ENCODE measurements at places on chromosomes 1 and 21. TPM values are rescaled to one million over a fixed set of nuclear protein-coding genes. Genes with fewer than 3 reads are reported as not detected.

DNA sequence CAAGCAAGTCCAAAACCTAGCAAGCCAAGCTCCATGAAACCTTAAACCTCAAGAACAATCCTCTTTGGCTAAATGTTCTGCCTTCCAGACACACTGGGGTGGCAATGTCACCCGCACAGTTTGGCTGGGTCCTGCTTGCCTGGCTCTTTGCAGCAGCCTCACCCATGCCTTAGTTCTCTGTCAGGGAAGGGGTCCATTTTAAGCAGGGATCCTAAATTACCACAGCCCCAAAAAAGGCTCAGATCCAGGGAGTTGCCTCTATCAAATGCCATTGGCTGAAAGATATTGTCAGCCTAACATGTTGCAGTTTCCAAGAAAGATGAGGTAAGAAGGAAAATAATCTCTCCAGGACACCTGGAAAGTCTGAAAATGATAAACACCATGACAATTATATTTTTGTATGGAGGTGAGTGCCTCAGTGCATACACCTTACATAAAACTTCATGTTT lies 26.1 kb upstream of the LYPLAL1 start:
- DNase-seq, result no peak

DNA sequence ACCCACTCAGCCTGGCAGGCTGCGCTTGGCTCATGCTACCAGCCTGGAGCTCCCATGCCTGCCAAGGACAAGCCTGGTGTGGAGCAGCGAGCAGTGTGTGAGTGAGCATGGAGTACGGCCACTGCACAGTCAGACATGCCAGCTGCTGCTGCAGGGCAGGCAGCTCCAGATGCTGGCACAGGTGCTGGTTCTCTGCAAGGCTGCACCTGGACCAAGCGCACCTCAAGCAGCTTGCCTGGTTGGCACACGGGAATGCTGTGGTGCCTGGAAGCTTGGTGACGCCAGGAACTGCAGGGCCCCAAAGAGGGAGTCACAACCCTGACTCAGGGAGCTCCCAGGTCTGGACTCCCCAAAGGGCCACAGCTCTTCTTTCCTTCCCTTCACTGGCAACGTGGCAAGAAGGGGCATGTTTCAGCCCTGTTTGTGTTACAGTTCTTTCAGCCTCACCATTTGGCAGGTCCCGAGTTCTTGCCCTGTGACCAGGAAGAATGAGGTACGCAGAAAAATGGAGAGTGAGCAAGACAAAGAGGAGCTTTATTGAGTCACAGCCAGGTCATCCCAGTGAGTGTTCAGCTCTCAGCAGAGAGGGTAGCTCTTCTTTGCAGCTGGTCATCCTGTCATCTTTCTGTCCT lies 26.1 kb downstream of the ACOT7 start:
- DNase-seq, result no peak

- DNase-seq, result no peak
These were observed 70.2 kb upstream of the MORC3 start for GRCh38 chr21:36249576-36250422.

DNA sequence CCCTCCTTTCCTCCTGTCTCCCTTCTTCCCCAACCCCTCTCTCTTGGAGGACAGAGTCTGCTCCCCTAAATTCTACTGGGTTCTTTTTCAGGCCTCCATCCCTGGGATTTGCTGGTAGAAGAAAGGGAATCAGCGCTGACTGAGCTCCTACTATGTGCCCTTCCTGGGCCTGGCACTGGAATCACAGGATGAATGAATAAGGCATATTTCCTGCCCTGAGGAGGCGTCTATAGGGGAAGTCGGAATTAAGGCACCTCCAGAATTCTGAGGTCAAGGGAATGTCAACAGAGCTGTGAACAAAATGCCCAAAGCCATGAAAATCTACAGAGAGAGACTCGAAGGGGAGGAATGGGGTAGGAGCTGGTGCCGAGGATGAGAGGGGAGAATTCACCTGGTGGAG lies 17.4 kb upstream of the BTG2 start:
- DNase-seq, result no peak

- no peak for DNase-seq
These were observed 40.7 kb upstream of the TENT5C start for GRCh38 chr1:117565076-117565556.

The SLC9C2 gene
- polyA plus RNA-seq, result 0.27 TPM

The GPR3 gene
- 1.3 TPM for polyA plus RNA-seq

The GJA5 gene
- polyA plus RNA-seq, result 78.5 TPM

- no peak for DNase-seq
These were observed 14.1 kb downstream of the TTC3 start for GRCh38 chr21:37087188-37087587.

DNA sequence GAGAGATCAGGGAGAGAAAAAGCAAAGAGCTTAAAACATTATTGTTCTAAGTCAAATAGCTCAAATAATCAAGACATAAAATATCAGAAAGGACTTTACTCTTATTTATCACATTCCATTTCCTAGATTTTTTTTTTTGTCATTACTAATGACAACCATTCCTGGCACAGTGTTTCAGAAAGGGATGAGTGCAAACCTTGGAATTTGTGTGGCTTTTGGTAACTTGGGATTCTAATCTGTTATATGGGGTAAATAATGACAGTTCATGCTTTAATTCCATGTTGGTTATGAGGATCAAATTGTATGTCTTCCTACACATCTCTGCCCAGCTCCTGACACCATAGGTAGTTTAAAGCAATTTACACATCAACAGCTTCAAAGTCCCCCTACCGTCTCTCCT lies 358.4 kb upstream of the ADGRL4 start:
- DNase-seq, result no peak

DNA sequence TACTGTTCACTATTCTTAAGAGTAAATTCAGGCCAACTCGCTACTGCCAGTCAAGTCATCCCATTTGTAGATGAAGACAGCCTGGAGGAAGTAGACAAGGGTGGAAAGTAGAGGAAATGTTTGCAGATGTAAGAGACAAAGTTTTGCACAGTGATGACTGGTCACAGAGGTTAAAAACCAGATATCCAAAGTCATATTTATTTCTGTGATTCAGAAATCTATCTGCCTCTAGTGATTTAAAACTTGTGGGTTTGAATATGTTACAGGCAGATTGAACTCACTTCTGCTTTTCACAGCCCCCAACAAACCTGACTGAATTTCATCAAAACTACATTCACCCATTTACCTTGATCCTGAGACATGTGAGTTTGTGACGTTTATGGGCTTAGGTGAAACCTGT lies 484.7 kb upstream of the C1orf87 start:
- DNase-seq, result no peak

The NUP210L gene
- 0.14 TPM for polyA plus RNA-seq

GRCh38 chr1:157551694-157552693 lies at the start of gene FCRL5:
Gene FCRL5, minus strand, starts transcription at chr1:157552515. Its CDS starts 153 bp downstream, at chr1:157552362.
- no peak for DNase-seq

DNA sequence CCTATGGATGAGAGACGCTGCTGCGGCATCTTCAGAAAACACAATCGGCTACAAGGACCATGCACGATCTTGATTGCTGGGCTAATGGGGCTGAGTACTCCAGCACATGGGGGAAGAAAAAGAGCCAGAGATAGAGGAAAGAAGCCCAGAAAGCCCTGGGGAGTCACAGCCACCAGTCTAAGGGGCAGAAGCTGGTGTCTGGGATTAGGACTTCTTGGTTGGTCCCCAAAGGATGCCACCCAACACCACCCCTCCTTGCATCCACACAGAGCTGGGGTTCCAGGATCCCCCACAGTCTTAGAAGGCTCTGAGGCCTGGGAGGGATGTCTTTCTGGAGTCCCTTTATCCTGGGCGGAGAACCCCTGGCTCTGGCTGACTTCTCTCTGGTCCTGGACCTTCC lies 98.4 kb upstream of the TARDBP start:
- no peak for DNase-seq

- no peak for DNase-seq
These were observed 9.6 kb upstream of the SLC25A34 start for GRCh38 chr1:15726508-15726907.

- no peak for DNase-seq
These were observed 22.1 kb upstream of the EYA3 start for GRCh38 chr1:28110555-28110954.

The AXDND1 gene
- 0.79 TPM for polyA plus RNA-seq

Measured in right lung (tissue), 10 donors.